ENCODE measurements at places on chromosomes 7 and 10.

- no peak for DNase-seq
Measured at GRCh38 chr10:116132780-116133399, 140.1 kb downstream of the GFRA1 start.

DNA sequence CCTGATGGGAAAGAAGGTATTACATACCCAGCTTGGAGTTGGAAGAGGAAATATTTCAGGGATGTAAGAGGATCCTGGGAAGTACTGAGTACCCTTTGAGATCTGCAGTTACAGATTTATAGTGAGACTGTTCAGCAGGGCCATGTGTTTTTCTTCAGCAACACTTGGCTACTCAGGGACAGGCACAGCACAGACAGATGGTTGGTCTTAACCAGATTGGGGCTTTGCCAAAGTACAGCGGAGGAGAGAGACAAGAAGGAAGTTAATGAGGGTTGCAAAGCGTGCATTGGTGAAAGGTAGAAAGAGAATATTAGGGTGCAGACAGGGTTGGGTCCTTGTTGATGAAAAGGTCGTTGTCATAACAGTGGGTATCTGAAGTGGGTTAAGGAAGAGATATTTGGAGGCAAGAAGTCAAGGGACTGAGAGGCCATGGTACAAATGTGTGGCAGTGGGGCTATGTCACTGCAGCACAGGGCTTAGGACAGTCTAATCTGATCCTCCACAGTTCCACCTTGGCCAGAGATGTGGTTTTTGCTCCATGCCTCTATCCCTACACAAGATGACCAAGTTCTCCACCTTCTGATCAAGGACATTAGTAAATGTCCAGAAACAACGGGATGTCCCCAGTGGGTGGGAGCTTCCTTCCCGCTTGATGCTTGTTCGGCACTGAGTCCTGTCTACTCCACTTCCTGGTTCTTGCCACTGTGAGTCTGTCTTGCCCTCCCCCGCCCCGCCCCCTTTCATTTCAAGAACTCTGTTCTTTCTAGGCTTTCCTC, 18.9 kb upstream of the DNAJC1 start:
- no peak for DNase-seq

- DNase-seq: no peak
Measured at GRCh38 chr7:8637322-8637721, 203.9 kb downstream of the NXPH1 start.

GRCh38 chr10:43343126-43343525, 28.3 kb upstream of the FXYD4 start:
- DNase-seq: no peak

DNA sequence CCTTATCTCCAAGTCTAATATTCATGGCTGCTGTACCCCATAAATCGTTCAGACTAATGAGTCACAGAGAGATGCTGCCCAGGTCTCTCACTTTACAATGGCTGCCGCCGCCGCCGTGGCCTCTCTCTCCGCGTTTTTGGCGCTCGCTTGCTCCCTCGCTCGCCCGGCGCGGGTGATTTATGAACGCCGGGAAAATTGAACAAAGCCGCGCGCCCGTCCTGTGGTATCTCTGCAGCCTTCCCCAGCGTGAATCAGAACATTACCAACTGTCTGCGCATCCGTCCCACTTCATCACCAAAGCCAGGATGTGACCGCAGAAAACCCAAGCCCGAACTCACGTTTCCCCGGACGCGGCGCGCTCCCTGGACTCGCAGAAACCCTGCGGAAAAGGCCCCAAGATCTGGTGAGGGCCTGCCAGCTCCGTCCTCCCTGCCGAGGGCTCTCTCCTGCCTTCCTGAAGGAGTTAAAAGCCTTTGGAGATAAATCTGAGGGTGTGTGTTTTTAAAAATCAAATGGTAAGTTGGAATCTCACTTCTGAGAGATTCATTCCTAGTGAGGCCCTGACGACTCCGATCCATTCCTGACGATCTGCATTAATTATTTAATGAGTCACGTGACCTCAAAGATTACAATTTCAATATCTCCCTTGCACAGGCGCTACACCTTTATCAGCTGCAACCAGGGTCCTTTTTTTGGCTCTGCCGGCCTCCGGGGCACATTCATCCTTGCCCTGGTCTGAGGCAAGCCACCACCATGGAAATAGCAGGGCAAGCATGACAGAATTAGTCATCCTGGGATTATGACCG, 6.3 kb downstream of the HOXA4 start:
- no peak for DNase-seq

DNA sequence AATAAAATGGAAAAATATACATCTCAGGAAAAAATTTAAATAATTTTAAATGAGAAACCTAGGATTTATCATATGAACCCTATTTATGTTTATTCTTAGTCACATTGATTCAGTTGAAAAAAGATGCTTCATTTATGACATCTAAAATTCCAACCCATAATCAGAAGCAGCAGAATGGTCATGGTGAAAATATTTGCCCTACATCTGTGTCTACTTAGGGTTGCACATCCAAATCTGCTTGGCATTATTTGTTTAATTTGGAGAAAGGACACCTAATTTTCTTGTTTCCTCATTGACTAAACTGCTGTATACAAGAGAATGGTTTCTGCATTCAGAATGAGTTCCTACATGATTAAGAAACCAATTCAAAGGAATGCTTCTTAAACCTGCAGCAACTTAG, 72.9 kb upstream of the SKAP2 start:
- no peak for DNase-seq

- DNase-seq: no peak
Measured at GRCh38 chr10:5981529-5981928, 4.2 kb upstream of the IL15RA start.

DNA sequence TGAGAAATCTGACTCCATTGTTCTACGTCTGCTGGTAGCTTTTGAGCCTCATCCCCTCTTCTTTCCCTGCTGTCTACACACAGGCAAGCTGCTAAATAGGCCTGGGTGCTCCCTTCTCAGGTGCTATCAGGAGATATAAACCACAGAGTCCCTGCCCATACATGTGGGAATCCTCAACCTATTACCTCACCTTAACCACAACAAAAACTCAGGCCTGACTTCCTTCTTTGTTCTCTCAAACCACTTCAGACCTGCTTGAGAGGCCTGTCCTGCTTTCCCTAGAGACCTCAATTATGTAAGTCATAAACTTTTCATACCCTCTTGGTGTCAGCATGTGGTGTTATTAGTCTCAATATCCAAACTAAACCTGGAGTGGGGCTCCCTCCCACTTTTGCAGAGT, 75.0 kb upstream of the MAGI2 start:
- peak; percentile 44 for DNase-seq
